Left ventricle myocardium superior (tissue), 1 donor: ENCODE measurements at places on chromosomes 2 and 18. TPM values are rescaled to one million over a fixed set of nuclear protein-coding genes. Genes with fewer than 3 reads are reported as not detected.

Gene SFXN5
- 8.6 TPM for total RNA-seq

Gene CRYGC
- not detected for total RNA-seq

Gene GPR55
- total RNA-seq, result not detected

Gene DUSP19
- total RNA-seq, result 12.1 TPM

DNA sequence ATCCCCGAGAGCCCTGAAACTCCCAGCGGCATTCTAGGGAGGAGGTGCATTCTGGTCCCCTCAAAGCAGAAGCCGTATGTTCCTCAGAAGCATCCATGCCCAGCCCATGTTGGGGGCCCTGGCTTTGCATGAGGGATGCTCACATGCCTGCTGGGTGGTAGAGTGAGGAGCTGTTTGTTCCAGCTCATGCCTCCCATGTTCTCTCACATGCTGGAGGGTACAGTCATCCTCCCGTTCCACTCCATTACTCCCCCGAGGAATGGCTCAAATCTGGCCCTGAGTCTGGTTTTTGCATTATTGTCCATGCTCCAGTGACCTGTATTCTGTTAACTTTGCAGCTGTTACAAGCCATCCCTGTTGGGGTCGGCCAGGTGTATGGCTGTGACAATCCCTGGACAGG lies 24.1 kb downstream of the SLC14A2 start:
- DNase-seq, result no peak

DNA sequence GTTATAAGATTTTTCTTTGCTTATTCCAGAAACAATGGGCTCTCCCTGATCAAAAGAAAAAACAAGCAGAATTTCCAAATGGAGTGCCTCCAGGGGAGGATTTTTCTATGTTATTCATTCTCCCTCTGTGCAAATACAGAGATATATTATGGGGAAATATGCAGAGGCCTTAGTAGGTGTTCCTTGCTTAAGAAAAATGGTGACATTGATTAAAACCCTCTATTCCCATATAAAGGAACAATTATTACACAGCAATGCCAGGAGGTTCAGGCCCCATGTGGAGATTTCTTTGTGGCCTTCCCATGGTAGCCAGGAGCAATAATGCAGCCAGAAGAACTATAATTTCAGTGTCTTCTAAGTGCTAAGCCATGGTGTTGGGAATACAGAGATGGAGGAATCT lies 255.9 kb upstream of the CXCR4 start:
- DNase-seq, result no peak

DNA sequence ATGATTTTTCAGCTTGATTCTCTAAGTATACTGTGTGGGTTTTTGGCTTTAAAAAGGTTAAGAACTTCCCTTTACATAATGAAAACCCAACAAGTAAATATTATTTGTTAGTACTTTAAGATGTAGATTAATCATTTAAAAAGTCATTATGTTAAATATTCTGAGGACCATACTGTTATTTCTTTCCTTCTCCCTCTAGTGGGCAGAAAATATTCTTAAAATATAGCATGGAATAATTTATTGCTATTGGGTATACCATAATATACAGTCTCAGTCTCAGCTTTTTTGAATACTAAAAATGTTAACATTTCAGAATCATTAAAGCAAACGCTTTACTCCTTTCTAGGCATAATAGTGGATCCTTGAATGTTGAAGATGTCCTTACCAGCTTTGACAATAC lies 28.1 kb downstream of the CAMKMT start:
- DNase-seq, result no peak

GRCh38 chr2:38057651-38058410 lies 18.1 kb downstream of the CYP1B1 start:
- DNase-seq, result no peak

DNA sequence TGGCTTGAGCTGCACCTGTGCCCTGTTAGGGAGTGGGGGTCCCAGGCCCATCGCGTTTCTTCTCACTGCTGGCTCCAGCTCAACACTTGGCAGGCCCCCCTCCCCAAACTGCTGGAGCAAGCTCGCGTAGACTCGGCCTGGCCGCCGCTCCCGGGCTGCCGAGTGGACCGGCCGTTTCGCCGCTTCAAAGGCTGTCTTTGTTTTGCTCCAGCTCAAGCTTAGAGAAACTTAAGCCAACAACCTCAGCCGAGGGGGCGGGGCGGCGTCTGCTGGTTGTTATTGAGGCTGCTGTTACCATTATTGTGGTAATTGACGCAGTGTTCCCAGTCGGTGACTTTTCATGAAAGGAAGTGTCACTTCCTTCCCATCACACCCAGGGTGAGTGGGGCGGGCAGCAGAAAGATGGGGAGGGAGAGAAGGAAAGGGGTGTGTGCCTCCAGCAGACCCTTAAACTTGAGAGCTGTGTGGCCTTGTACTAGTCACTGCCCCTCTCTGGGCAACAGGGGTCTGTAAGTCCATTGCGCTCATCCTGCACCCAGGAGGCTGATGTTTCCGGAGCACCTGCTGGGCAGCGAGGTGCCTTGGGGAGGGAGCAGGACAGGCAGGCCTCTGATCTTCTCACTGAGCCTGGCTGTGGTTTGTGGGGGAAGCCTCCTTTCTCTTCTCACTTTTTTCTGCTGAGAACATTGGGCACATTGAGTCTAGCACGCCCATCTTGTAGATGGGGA lies 2.1 kb downstream of the ARID5A start:
- peak; percentile 89 for DNase-seq

- DNase-seq, result no peak
Observed at GRCh38 chr2:6073191-6074088, 381.3 kb downstream of the SOX11 start.

- no peak for DNase-seq
Observed at GRCh38 chr2:43318791-43319190, 92.4 kb upstream of the ZFP36L2 start.

DNA sequence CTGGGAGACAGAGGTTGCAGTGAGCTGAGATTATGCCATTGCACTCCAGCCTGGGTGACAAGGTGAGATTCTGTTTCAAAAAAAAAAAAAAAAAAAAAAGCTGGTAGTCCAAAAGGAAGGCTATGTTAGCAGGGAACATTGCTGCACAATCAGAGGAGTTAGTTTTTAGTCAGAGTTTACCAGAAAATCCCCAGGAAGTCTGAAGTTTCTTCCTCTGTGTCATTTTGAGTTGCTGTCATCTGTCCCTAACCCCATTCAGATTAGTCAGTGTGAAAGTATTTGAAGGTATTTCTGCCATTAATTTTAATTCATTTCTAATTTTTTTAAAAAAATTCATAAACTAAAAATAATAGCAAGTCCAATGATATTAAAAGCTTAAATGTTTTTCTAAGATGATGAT lies 33.5 kb upstream of the CERS6 start:
- no peak for DNase-seq

- no peak for DNase-seq
Observed at GRCh38 chr2:232981767-232982360, 31.2 kb downstream of the NGEF start.
